T-helper 2 cell treated with Interferon-gamma antibody and Interleukin-4, amounts not matched to agents 5 μg/mL and 100 μg/mL, for 36 hours (primary cell): ENCODE measurements at places on chromosomes 4 and X.

GRCh38 chrX:39443240-39443639 lies 642.0 kb downstream of the MID1IP1 start:
- DNase-seq: no peak

DNA sequence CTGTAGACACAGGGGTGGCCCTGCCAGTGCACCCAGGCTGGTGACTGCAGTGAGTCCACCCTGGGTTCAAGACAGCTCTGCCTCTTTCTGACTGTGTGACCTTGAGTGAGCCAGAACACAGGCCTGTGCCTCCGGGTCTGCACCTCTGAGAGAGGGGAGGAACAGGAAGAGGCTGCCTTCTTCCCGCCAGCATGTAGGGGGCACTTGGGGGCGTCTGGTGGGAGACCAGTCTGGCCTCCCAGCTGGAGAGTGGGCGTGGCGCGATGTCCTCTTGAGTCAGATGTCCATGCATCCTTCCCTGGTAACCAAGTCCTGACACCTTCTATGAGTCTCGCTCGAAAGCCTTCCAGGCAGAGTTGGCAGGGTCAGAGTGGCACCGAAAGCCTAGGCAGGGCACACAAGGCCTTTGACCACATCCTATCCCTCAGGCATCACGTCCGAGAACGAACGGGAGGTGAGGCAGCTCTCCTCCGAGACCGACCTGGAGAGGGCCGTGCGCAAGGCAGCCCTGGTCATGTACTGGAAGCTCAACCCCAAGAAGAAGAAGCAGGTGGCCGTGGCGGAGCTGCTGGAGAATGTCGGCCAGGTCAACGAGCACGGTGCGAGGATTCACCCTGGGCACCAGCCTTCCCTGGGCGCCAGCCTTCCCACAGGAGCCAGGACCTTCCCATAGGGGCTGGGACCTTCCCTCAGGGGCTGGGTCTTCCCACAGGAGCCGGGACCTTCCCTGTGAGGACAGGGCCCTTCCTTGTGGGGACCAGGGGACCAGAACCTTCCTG lies 21.3 kb downstream of the WFS1 start:
- no peak for DNase-seq

DNA sequence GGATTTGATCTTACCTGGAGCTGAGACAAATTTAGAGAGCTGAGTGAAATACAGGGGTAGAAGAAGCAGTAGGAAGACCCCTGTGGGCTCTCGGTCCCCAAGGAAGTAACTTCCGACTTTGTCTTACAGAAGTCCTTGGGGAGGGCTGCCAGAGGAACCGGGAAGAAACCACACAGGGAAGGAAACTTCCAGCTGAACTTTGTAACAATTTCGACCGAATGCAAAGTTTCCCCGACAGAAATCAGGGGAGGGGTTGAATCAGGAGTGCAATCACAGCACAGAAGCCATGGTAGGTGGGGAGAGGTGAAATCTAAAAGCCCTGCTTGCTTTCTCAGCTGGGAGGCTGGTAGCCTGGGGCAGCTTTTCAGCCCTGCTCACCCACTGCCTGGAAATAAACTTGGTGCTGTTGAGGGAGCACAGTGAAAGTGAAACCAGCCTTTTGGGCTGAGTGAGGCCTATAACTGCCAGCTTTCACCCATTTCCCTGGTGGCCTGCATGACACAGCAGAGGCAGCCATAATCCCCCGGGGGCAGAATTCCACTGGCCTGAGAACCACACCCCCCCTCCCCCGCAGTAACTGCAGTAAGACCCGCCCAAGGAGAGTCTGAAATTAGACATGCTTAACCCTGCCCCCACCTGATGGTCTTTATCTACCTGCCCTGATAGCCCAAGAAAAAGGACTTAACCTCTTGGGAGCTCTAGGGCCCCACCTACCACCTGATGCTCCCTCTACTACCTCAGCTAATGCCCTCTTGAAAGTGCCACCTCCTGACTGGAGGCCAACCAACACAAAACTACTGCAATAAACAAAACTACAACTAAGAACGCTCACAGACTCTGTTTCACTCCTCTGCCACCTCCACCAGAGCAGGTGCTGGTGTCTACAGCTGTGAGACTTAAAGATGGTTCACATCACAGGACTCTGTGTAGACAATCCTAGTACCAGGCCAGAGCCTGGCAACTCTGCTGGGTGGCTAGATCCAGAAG lies 248.2 kb downstream of the PARM1 start:
- DNase-seq: no peak

- peak; percentile 5 for DNase-seq
Measured at GRCh38 chrX:15564981-15565579, 35.7 kb downstream of the ACE2 start.

GRCh38 chr4:92163348-92163747 lies 140.4 kb upstream of the GRID2 start:
- no peak for DNase-seq

GRCh38 chr4:143140696-143141095 lies 44.0 kb upstream of the USP38 start:
- DNase-seq: no peak

DNA sequence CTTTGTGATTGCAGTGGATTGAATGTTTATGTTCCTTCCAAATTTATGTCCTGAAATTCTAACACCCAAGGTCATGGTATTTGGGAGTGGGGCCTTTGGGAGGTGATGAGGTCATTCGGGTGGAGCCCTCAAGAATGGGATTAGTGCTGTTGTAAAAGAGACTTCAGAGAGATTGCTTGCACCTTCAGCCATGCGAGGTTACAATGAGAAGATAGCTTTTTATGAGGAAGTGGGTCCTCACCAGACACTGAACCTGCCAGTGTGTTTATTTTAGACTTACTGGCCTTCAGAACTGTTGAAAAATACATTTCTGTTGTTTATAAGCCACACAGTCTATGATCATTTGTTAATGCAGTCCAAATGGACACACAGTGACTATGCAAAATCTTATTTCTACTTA lies 161.0 kb upstream of the GPRIN3 start:
- DNase-seq: no peak

- DNase-seq: no peak
Measured at GRCh38 chr4:91298156-91298700, 1005.5 kb upstream of the GRID2 start.

DNA sequence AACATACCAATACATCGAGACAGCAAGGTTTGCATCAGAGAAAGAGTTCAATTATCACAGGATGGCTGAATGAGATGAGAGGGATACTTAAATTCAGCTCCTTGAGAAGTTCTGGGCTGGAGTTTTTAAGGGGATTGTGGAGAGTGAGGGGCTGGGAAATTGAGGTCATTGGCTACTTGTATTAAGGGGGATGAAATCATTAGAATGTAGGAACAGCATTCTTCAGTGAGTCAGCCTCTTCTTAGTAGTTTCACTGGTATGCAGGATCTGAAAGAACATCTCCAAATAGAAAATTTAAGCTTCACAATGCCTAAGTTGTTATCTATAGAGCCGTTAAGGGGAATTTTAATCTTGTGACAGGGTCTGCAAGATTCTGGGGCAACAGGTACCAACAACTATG lies 211.6 kb upstream of the TAPT1 start:
- DNase-seq: no peak

- no peak for DNase-seq
Measured at GRCh38 chr4:146275370-146275769, 61.0 kb downstream of the REELD1 start.

GRCh38 chrX:67100031-67100884 lies 443.6 kb upstream of the AR start:
- no peak for DNase-seq

DNA sequence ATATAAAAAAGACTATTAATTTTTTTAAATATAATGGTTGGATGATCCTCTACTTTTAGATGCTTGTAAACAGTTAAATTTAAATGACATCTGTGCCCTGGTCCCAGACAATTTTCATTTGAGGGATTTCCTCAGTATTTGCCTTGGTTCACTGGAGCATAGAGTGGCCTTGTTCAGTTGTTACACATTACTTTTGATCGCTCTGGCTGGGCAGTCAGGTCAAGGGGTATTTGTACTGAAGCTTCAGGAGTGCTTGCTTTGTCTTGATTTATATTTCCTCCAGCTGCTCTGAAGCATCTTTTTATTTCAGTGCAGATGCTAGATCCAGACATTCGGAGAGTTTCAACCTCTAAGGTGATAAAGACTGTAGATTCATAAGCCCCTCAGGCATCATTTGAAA lies 50.0 kb downstream of the COMMD8 start:
- DNase-seq: no peak

DNA sequence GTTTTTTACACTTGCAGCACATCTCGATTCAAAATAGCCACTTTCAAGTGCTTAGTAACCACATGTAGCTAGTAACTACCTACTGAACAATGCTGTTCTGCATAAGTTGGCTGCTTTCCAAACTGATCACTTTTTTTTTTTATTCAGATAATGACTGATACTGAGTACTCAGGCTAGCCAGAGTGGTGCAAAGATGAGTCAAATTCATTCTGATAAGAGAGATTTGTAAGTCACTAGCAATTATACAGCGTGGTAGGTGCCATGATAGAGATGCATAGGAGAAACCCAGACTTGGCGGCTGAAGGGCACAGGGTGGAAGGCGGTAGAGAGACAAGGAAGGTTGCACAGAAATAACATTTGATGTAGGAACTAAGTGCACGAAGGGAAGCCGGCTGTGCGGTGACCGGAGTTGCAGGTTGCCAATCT lies 357 bp upstream of the IGBP1 start:
- no peak for DNase-seq

- no peak for DNase-seq
Measured at GRCh38 chr4:42412251-42412650, 15.0 kb downstream of the SHISA3 start.

DNA sequence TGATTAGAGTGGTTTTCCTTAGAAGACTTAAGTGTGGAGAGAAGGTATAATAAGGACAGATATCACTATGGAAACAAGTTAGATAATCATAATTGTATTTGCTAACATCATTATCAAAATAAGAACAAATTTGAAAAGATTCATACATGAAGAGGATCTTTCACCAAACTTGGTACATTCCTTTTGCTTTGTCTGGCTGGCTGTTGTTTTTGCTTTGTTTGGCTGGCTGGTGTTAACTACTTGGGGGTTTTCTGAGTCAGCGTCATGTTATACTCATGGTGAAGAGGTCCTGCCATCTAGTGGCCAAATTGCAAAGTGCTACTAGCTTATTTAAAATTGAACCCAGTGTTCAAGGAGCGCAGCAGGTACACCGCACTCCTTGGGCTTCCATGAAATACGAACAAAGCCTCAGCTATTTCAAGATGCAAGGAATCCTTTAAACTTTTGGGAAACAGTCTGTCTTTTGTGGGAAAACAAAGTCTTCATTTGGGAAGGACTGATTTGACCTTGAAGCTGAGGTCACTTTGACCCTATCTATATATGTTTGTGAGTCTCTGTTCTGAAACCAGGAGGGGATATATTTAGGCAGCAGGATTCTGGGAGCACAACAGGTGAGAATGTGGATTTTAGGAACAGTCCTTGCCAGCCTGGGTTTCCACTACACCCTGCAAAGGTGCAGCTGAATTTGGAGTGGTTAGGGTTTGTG lies 129.7 kb downstream of the PLS3 start:
- DNase-seq: peak; percentile 3

DNA sequence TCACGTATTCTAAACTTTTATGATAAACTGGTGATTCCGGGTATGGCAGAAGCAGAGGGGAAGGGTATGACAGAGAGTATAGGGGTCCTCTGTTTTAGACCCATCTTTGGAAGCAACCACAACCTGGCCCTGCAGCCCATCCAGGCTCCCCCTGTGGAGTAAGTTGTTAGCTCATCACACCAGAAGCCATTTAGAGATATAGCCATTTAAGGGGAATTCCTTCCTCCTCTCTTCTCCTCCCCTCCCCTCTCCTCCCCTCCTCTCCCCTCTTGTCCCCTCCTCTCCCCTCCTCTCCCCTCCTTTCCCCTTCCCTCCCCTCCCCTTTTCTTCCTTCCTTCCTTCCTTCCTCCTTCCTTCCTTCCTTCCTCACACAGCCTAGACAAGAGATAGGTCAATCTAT lies 197.3 kb upstream of the LDB2 start:
- no peak for DNase-seq

DNA sequence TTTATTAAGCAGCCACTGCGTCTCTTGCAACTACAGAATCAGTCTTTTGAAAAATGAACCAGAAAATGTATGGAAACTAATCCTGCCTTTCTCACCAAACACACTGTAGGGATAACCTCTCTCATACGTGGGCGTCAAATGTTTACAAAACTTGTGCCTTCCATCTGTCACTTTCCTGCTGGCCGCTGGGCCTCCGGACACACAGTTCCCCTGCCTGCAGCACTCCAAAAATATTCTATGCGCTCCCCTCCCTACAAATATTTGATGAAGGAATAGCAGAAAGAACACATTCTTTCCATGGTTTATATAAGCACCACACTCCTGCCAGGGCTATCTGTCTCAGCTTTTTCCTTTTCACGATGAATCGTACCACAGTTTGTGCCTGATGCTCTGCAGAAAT lies 14.9 kb upstream of the CYTL1 start:
- DNase-seq: no peak

DNA sequence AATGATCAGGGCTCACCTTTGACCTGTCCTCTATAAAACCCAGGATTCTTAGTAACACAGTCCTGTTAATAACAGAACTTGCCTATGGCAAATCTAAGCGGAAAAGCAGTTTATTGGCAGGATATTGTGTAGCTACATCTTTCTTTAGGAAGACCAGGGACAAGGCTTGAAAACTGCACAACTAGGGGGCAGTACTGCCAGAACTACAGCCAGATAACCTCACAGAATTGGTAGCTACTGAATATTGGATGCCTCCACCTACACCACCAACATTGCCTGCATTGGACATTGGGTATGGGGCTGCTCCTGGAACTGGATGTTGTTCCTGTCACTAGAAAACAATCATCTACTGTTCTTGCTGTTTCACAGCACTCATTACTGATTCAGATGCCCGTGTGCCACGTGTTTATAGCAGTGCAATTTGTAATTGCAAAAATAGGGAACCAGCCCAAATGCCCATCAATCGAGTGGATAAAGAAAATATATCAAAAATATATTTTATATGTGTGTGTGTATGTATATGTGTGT lies 47.4 kb downstream of the REPS2 start:
- no peak for DNase-seq

- no peak for DNase-seq
Measured at GRCh38 chr4:125703443-125703842, 388.7 kb downstream of the FAT4 start.

DNA sequence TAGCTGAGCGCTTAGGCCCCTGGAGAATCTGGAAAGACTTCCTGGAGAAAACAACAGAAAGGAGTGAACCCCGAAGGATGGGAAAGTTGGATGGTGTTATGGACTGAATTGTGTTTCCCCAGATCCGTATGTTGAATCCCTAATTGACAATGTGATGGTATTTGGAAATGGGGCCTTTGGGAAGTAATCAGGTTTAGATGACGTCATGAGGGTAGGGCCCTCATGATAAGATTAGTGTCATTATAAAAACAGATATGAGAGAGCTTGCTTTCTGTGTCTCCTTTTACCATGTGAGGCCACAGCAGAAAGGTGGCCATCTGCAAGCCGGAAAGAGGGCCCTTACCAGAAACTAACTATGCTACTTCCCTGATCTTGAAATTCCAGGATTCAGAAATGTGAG lies 159.5 kb downstream of the QDPR start:
- no peak for DNase-seq
